ENCODE measurements at places on chromosomes 1 and 21.

GRCh38 chr1:172360511-172360910 lies 60.0 kb upstream of the C1orf105 start:
- DNase-seq = peak; percentile 47

GRCh38 chr1:37393173-37394120 lies 80.9 kb upstream of the ZC3H12A start:
- no peak for DNase-seq

GRCh38 chr1:54846716-54847284 lies 40.2 kb downstream of the DHCR24 start:
- DNase-seq = no peak

DNA sequence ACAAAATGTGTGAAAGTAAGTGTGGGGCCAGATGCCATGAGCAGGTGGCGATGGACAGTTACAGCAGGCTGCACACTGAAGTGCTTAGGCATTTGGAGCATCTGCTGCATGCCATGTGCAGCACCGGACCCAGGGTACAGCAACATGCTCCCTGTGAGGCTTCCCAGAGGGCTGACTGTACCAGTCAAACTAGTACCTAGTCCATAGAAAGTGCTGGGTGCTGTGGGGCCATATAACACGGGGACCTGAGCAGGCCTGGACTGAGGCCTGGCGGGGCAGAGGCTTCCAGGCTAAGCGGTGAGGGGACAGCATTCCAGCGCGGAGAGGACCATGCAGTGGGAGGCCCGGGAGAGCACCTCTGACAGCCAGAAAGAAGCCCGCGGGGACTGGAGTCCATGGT lies 29.9 kb upstream of the PKP1 start:
- no peak for DNase-seq

DNA sequence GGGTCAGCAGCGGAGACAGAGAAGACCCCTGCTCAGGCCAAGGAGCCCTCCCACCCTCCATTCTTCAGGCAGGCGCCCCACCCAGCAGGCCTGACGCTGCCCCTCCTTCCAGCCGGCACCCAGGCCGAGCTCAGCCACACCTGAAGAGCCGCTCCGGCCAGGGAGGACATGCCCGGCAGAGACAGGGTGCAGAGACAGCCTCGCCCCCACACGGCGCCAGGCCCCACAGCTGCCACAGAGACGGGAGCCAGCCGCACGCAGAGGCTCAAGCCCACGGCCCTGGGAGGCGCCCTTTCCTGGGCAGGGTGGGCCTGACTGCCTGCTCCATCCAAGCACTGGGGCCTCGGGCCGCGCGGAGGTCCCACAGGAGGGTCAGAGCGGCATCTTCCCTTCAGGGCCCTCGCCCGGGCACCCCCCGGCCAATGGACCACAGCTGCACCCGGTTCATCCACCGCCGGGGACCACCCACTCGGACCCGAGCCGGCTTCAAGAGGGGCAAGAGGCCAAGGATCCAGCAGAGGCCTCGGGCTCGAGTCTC lies 5.2 kb downstream of the TTLL10 start:
- DNase-seq = no peak

DNA sequence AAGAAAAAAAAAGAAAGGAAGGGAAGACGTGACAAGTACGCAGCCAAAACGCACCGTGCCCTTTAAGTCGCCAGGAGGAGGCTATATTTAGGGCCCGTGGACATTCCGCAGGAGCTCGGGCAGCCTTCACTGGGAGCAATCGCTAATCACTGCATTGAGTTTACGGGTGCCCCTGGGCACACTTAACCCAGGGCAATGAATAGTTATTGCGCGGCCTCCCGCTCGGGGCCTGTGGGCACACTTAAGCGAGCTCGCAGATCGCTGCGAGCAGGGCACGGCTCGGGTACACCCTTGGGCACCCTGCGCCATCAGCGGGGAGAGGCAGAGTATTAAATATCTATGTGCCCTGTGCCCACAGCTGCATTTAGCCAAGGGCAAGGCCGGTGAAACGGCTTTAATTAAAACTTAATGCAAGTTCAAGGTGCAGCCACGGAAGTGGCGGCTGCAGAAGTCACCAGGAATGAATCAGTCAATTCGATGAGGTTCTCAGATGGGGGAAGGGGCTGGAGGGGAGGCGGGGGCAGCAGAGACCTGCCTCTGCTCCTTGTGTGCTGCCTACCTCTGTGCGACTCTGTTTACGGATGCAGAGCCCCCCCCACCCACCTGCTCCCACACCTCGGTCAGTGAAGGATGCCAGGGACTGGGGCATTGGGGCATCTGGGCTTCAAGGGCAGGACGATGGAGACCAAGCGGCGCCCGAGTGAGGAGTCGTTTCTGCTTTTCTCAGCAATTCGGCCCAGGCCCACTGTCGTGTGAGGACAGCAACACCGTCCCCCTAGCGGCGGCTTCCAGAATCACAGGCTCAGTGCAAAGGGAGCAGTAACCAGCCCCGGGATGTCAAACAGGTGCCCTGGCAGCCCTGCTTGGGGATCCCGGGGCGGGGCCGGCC lies 51.8 kb upstream of the TARDBP start:
- peak; percentile 71 for DNase-seq

DNA sequence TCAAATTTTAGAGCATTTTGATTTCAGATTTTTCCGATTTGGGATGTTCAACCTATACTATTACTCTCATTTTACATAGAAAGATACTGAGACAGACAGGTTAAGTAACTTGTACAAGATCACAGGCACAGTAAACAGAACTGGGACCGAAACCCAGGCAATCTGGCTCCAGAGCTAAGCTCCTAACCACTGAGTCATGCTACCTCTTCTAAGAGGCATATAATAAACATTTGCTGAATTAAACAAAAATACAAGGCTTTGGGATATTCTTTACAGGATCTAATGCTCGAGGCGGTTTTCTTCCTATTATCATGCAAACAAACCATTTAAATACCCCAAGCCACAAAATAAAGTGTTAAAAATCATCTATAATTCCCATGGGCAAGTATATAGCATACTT lies 50.3 kb downstream of the MCOLN2 start:
- no peak for DNase-seq

DNA sequence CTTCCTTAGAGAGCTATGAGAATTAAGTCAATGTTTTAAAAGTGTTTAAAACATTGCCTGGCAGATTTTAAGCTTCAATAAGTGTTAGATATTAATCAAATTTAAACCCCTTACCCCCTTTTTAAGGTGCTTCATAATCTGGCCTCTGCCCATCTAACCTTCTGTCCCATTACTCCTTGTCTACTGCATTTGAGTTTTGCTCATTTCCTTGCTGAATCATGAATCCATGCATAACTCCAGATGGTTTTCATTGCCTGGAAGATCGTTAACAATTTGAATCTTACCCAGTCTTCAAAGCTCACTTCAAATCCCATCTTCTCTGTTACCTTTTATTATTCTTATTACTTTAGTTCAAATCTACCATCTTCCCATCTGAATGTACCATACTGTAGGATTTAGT lies 4.6 kb downstream of the HJV start:
- no peak for DNase-seq

- no peak for DNase-seq
These were observed at the start of gene PLEKHN1 for GRCh38 chr1:966135-966703. TSS of gene PLEKHN1 (plus strand) at chr1:966482. CDS start at chr1:966532, 50 bp downstream.

DNA sequence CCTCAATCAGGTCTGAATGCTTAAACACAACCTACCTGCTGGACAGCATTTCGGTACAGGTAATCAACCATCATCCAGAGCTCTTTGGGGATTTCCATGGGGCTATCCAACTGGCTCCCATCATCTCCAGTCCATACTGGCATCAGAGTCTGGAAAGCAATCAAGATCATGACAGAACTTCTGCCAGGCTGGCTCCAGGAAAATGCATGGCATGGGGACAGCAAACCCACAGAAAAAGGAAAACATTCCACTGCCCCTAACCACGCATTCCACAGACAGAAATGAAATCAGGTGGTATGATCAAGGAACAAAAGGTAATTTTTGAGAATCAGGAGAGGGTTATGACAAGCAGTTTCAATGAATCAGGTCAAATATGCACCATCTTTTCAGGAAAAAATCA lies 9.1 kb upstream of the MTF1 start:
- DNase-seq = no peak

GRCh38 chr1:79235301-79236002 lies 228.9 kb upstream of the ADGRL4 start:
- peak; percentile 52 for DNase-seq

- peak; percentile 69 for DNase-seq
These were observed 41.6 kb upstream of the QSOX1 start for GRCh38 chr1:180112984-180113647.

DNA sequence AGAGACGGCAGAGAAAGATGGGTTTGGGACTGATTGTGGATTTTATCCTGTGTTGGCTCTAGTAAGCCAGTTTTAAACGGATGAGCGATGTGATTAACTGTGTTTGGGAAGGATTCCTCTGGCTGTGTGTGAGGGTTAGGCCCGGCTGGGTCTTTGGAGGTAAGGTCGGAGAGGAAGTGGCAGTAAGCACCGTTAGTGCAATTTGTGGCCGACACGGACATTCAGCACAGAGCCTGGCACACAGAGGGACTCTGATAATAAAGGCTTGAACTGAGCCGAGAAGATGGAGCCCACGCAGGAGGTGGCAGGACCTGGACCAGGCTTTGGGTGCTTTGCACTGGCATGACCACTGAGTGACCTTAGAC lies 1.3 kb downstream of the MTFR1L start:
- no peak for DNase-seq

- DNase-seq = no peak
These were observed 8.2 kb downstream of the TBX15 start for GRCh38 chr1:118979754-118980575.

- DNase-seq = peak; percentile 37
These were observed 58.4 kb downstream of the OVGP1 start for GRCh38 chr1:111369177-111369576.

GRCh38 chr21:42025376-42026081 lies 15.4 kb upstream of the ZBTB21 start:
- DNase-seq = peak; percentile 39

DNA sequence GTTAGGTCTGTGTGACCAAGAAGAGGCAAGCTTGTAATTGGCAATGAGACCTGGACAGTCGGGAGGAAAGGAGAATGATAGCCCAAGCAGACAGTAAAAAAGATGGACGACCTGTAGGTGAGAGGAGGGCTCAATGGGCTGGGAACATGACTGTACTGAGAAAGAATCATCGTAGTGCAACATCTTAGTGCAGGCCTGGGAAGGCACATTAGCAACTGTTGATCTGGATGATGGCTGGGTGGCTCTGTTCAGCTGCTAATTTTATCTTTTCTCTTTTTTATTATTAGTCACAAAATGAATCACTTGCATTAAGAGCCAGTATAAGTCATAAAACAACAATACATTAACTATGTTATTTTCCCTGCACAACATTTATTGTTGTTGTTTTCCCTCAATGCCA lies 32.9 kb downstream of the IFI44 start:
- no peak for DNase-seq

GRCh38 chr1:201885531-201886075 lies 3.1 kb upstream of the SHISA4 start:
- DNase-seq = peak; percentile 40

DNA sequence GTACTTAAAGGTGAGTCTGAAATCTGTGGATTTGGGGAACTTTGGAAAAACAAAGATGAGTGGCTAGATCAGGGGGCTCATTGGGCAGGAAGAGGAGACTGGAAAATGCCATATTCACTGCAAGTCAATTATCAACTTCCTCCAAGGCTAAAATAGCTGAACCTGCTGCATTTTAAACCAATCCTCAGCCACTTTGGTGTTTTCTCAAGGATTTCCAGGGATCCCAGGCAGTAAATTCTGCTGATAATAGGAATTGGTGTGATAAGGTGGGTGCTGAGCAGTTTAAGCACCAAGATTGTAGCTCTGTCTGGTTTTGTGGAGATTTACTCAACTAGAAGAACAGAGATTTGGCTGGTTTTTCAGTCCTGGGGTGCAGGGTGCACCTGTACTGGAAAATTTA lies 153.9 kb upstream of the CAMK1G start:
- no peak for DNase-seq

DNA sequence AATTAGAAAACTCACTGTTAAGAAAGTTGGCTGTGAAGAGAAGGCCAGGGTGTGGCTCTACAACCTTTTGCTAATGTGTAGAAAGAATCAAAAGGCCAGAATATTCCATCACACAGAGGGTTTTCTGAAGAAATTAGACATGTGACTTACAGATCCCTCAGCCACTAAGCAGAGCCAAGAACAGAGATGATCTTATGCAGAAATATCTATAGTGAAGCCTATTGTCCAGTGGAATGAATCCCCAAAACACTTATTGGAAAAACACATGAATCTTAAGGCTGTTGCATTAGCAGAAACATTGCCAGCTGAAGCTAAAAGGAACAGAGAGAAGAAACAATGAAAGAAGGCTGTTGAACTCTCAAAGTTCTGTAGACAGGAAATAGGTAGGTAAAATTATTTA lies 979.2 kb downstream of the MRPL39 start:
- DNase-seq = no peak

GRCh38 chr1:31639543-31639942 lies 5.1 kb downstream of the PEF1 start:
- DNase-seq = peak; percentile 77
